ENCODE measurements at places on chromosomes 16 and 17.
A peak's percentile ranks its signal among the peaks of the same experiment; 100 is the strongest.

- no peak for DNase-seq
Observed at GRCh38 chr16:20916942-20917341, 16.4 kb downstream of the LYRM1 start.

- DNase-seq, result no peak
Observed at GRCh38 chr16:26672206-26672605, 394.5 kb upstream of the C16orf82 start.

DNA sequence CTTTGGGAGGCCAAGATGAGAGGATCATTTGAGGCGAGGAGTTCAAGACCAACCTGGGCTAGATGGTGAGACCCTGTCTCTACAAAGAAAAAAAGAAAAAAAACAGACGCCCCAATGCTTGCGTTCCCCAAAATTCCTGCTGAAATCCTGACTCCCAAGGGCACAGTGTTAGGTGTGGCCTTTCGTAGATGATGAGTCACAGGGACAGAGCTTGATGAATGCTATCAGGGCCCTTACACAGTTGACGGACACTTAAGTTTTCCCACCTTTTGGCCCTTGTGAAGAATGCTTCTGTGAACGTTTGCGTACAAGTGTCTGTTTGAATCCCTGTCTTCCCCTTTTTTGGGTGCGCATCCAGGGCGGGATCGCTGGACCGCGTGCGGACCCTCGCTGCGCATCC, 16.5 kb upstream of the ZNF750 start:
- DNase-seq, result no peak

DNA sequence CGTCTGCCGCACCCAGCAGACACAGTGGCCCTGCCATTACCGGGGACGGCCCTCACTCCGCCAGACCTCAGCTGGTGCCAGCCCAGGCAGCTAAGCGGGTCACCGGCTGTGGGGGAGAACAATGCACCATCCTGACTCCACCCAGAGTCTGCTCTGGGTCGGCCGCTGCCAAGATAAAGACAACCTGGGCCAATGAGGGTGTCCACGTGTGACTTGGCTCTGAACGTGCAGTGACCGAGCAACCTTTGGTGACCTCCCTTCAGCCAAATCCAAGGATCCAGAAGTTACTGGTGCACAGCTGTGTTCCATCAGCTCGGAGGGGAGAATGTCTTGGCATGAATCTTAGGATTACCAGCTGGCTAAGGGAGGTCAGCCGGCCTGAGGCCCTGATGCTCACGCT, 155.9 kb downstream of the NTN1 start:
- DNase-seq, result no peak

DNA sequence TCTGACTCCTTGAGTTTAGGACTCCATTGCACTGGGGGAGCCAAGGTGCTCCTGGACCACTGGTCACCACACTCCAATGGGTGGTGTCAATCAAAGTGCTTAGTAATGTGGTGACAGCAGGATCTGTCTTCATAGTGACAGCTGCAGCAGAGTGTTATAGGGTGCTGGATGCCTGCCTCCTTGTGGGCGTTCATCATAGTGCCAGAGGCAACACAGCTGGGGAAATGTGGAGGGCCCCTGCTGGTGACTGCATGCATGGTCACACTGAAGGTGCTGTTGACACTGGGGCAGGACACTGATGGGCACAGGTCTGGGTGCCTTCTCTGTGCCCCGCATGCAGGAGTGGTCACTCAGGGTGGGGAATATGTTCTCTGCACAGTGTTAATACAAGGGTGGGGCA, 177.5 kb upstream of the CDH8 start:
- DNase-seq, result peak; percentile 27

GRCh38 chr17:65559804-65560627, 1.4 kb downstream of the AXIN2 start:
- peak; percentile 59 for DNase-seq

DNA sequence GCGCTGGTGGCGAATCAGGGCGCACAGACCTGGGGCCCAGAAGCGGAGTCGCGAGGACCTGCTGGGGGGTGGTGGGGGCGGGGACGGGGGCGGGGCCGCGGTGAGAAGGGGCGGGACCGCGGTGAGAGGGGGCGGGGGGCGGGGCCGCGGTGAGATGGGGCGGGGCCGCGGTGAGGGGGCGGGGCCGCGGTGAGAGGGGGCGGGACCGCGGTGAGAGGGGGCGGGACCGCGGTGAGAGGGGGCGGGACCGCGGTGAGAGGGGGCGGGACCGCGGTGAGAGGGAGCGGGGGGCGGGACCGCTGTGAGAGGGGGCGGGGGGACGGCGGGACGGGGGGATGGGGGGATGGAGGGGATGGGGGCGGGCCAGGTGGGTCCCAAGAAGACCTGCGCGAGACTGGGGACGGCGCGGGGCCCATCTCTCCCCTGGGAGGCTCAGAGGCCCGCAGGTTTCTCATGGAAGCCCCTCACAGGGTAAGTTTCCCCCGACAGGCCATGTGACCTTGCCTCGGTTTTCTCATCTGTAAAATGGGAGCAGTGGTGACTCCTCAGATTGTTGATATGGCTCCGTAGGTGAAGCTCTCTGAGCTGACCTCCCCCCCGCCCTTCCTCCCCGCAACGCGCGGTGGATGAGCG, 28.6 kb upstream of the DBNDD1 start:
- no peak for DNase-seq

GRCh38 chr16:88566158-88566557, 4.0 kb upstream of the ZC3H18 start:
- no peak for DNase-seq

GRCh38 chr17:19319771-19320505, 42.6 kb downstream of the B9D1 start:
- no peak for DNase-seq

DNA sequence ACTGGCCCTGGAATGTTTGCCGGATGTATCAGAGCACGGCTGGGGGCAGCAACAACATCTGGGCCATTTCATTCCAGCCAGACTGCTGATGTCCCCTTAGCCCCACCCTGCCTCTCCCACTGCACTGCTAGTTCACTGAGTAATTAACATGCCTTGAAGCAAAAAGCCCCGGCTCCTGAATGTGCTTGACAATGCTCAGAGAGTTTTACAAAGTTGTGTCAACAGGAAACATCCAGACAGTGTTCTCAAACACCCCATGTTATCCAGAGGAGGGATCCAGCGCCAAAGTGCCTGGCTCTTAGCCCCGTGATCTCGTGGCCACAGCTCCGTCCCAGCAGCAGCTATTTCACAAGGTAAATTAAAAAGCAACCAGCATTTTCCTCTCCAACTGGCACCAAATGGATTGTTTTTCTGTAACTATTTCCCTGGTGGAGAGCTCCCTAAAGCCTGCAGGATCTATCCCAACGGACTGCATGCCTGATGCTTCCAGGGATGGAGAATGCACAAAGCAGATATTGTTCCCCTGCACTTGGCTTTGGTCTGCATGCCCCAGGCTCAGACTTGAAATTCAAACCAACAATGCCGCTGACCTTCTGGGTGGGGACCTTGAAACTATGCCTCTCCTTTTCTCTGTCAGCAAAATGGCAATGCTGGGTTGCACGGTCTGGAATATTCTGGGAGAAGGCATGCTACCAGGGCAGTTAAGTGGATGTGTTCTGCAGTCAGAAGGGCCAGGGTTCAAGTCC, 115.6 kb upstream of the CDH5 start:
- DNase-seq, result peak; percentile 82

GRCh38 chr16:70692873-70693671, 7.2 kb upstream of the MTSS2 start:
- DNase-seq, result no peak

DNA sequence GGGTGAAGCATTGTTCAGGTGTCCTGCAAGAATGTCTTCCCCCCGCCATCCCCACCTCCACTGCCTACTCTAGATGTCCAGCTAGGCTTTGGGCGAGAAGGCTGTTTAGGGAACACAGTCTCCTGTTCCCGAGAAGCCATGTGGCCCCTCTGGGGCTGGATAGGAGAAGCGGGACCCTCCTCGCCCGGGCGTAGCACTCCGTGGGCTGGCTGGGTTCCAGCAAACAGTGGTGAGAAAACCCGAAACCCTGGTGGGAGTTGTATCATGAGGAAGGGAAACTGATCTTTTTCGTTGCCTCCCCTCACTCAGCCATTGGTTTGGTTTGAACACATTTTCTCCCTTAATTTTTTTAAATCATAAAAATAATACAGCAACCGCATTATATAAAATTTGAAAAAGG, 56.6 kb downstream of the IRF8 start:
- DNase-seq, result no peak

- DNase-seq, result no peak
Observed at GRCh38 chr16:52568983-52569690, 22.2 kb upstream of the TOX3 start.

- no peak for DNase-seq
Observed at GRCh38 chr16:14358697-14359305, 271.3 kb downstream of the PARN start.

- DNase-seq, result no peak
Observed at GRCh38 chr17:6541886-6542285, 14.5 kb downstream of the PITPNM3 start.

DNA sequence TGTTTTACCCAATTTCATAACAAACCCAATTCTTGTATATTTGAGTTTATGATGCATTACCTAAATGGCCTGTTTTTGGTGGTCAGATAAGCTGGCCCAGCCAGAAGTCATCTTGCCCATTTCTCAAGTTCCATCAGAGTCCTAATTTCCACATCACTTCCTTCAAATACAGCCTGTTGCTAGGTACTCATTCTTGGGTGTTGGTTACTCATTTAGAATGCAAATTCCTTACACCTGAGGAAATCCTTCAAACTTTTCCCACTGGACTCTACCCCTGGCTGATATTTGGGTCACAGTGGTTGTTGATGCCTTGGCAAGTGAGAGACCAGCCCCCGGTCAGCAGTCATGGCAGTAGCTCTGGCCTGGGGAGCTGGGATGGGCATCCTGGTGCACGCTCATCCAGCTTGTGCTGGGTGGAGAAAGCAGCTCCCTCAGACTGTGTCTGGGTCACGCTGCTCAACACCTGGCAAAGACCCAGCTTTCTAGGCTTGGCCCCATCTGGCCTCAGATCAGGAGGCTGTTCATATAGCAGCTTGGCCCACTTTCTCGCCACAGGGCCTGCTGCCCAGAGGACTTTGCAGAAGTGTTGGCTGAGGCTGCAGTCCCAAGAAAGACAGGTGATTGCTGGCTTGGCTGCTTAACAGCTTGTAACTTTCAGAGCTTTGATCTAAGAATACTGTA, 25.8 kb downstream of the WSB1 start:
- DNase-seq, result no peak

DNA sequence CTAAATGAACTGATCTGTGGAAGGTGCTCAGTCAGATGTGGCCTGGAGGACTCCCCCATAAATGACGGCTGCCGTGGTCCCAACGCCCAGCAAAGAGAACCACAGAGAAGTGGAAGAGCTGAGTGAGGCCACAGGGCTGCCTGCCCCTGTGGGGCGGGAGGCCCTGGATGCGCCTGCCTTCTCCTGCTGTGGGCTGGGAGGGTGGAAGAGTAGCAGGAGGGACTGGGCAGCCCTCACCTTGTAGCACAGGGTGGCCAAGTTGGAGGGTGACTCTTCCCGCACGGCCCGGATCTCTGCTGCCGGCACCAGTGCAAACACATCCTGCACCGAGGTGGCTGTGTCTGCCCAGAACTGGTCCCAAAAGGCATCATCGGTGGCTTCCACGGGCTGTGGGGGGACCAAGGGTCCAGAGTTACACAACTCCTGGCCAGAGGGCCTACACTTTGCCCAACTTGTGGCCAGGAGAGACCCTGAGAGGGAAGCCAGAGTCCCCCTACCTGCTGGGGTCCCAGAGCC, 8.3 kb downstream of the HID1 start:
- DNase-seq, result no peak

- no peak for DNase-seq
Observed at GRCh38 chr17:1231456-1231855, 38.8 kb upstream of the BHLHA9 start.

GRCh38 chr17:75039238-75039637, 7.5 kb downstream of the ATP5PD start:
- no peak for DNase-seq

GRCh38 chr17:9361188-9361955, 214.2 kb downstream of the STX8 start:
- DNase-seq, result no peak

DNA sequence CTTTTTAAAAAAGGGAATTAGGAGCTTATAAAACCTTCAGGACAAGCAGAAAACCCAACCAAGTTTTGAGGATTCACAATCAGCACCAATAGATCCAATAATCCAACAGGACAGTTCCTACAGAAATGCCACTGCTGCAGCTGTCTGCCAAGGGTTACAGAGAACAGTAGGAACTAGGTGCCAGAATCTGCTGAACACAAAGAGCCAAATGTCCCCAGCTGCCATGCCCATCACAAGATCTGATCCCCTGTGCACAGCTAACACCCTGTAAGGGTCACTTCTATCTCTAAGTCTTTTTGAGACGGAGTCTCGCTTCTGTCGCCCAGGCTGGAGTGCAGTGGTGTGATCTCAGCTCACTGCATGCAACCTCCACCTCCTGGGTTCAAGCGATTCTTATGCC, 262.3 kb downstream of the STX8 start:
- DNase-seq, result no peak

GRCh38 chr16:83792391-83792790, 15.4 kb upstream of the HSBP1 start:
- no peak for DNase-seq

DNA sequence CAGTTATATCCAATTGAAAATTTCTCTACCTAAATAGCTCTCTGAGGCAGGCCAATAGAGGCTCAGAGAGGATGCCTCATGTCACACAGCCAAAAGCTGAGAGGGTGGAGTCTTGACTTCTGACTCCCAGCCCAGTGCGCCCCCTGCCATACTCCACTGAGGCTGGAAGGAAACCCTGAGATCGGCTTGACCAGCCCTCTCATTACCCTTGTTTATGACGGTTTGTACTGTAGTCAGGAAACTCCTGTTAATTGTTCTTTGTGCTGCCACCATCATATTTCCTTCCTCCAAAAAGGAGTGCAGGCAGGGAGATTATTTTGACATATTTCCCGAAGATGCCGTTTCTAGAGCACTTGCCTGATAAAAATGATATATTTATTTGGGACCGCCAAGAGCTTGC, 107.9 kb downstream of the AIPL1 start:
- peak; percentile 11 for DNase-seq

GRCh38 chr17:33498069-33498468, 205.0 kb upstream of the ASIC2 start:
- no peak for DNase-seq

- DNase-seq, result no peak
Observed at GRCh38 chr17:73348018-73348828, 36.4 kb upstream of the CDC42EP4 start.

DNA sequence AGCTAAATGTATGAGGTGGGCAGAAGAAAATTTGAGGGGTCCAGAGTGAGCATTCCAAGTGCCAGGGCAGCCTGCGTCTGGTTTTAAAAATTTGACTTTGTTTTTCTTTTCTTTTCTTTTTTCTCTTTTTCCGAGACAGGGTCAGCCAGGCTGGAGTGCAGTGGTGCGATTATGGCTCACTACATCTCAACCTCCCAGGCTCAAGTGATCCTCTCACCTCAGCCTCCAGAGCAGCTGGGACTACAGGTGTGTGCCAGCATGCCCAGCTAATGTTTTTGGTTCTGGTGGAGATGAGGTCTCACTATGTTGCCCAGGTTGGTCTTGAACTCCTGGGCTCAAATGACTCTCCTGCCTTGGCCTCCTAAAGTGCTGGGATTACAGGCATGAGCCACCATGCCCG, 15.6 kb downstream of the SMPD3 start:
- no peak for DNase-seq

GRCh38 chr16:8859913-8860881, 8.6 kb downstream of the CARHSP1 start:
- no peak for DNase-seq
